Epithelial cell of esophagus (primary cell): ENCODE measurements at places on chromosomes 3 and 15.

- DNase-seq, result peak; percentile 33
These were observed 3.3 kb upstream of the DCP1A start for GRCh38 chr3:53350652-53351051.

- no peak for DNase-seq
These were observed 76.0 kb upstream of the SNRK start for GRCh38 chr3:43210049-43211027.

GRCh38 chr15:58451826-58452225 is 20.0 kb downstream of the LIPC start:
- DNase-seq, result no peak

DNA sequence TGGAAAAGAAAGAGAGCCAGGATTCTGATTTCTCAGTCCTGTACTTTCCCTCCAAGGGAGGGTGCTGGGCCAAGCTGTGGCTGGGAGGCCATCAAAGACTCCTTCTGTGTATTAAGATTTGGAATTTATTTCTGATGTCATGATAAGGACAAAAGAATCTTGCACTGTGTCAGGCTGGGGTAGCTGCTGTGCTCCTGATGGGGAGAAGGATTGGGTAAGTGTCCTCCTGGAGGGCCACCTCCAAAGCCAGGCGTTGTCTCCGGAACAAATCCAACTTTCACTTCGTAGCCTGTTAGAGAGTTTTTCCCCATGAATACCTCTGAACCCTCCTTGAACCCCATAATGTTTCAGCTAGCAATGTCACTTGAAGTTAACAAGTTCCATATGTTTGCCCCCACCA is 29.9 kb downstream of the CLDN11 start:
- DNase-seq, result no peak

- no peak for DNase-seq
These were observed 83.0 kb downstream of the KLHL25 start for GRCh38 chr15:85711580-85712192.

DNA sequence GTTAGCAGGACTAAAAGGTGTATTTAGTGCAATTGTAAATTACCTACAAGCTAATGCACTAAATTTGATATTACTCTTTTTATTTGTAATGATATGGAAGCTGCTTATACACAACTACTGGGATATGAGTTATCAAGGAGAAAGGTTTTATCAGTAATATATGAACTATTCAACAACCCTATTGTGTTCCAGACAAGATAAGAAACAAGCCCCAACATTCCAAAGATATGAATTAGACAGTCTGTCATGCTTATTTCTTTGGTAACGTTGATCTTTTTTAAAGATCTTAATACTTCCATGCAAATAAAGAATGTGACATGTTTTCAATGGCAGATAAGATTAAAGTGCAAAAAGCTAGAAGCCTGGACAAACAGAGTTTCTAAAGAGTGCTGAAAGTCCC is 314.0 kb upstream of the THBS1 start:
- DNase-seq, result no peak

GRCh38 chr15:91898843-91899242 is 45.3 kb downstream of the SLCO3A1 start:
- no peak for DNase-seq

GRCh38 chr3:76410762-76411281 is 625.5 kb upstream of the ZNF717 start:
- DNase-seq, result no peak

DNA sequence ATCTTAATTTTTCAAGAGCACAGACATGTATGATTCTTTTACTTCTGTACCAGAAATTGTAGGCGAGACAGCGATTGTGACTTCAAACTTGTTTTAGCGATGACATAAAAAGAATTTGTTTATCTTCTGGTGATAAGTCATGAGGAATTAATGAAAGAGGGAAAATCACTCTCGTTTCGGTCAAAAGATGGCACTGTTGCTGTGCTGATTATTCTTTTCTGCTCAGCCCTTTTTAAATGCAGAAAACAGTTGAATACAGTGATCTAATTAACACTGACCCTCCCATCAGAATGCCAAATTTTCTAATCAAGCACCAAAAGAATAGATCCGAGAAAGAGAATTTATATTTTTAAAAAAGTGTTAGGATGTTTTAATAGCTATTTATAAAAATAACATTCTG is 52.6 kb downstream of the NSUN3 start:
- peak; percentile 57 for DNase-seq

- peak; percentile 11 for DNase-seq
These were observed 558.7 kb downstream of the MAGI1 start for GRCh38 chr3:65479990-65480389.

GRCh38 chr3:59904296-59904695 is 854.5 kb upstream of the CFAP20DC start:
- DNase-seq, result no peak

DNA sequence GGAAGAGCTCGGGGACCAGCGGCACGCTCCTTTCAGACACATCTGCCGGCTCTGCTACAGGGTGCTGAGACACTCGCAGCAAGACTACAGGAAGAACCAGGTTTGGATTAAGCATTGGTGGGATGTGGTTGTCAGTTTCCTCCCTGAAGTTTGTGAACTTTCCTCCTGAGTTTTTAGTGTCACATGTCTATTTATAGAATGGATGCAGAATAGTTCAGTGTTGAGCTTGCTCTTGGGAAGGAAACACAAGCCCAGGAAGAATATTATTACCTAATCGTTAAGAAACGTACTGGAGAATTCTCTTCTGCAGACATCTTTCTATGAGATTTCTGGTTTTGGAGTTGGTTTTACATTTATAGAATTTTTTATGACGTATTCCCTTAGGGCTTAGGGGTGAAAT is 172.0 kb downstream of the ITPR1 start:
- no peak for DNase-seq
